ENCODE measurements at places on chromosomes 6 and 20.

- DNase-seq, result no peak
These were observed 84.6 kb downstream of the ID4 start for GRCh38 chr6:19921786-19922185.

- DNase-seq, result no peak
These were observed 59.0 kb downstream of the NOL4L start for GRCh38 chr20:32526125-32526524.

GRCh38 chr20:39021748-39022147 is 59.6 kb downstream of the DHX35 start:
- DNase-seq, result no peak

DNA sequence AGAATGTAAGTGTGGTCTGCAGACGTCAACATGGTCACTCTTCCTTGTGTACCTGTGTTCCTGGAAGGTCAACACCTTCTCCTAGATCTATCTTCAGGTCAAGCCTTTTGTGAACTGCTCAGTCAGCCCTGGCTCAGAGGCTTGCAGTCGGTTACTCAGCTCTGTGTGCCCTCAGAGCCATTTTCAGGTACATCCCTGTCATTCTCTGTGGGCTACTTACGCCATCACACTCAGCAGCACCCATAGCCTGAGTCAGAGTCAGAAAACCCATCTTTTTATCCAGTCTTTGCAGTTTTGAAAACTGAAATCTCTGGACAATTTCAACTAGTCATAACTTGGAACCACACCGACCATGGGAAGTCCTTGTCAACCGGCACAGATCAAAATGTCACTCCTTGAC is 35.3 kb downstream of the TGM3 start:
- DNase-seq, result no peak

DNA sequence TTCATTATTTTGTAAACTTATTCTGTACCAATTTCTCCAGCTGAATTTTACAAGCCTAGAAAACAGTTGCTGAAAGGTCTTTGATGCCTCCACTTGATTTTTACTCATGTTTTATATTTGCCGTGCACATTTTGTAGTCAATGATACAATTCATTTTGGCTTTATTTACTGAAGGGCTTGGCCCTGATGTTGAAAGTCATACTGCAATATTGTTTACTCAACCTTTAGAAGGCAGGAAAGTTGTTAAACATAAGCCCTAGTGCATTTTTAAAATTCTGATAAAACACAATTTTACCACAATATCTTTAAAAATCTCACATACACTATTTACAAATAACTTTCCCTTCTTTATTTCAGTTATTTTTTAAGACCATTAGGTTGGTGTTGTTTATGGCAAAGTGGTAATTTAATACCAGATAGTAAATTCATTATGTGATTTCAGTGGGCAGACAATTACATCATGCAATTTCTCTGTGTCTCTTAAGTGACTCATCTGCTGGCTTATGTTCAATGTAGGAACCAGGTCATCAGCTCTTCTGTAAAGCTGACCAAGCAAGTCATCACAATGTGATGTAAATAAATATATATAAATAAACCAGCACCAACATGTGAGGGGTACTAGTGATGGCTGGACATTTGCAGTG is 121.1 kb upstream of the SLC35B3 start:
- DNase-seq, result no peak

GRCh38 chr20:16434062-16434664 is 139.1 kb downstream of the KIF16B start:
- peak; percentile 57 for DNase-seq

DNA sequence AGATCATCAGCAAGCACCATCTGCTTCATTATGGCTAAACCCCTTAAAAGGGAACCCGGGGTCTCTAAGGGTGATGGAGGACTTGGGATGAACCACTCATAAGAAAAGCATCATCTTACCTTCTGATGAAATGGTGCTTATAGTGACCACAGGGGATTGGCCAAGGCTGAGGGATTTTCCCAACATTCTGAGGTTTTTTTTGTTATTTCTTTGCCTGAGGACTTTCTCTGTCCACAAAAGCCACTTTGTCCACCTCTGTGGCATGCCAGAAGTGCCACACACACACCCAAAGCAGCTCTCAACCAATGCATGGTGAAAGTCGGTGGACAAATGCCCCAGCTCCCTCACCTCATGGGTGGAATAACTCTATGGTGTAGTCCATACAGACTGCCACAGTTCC is 79.3 kb upstream of the TOP1 start:
- no peak for DNase-seq

DNA sequence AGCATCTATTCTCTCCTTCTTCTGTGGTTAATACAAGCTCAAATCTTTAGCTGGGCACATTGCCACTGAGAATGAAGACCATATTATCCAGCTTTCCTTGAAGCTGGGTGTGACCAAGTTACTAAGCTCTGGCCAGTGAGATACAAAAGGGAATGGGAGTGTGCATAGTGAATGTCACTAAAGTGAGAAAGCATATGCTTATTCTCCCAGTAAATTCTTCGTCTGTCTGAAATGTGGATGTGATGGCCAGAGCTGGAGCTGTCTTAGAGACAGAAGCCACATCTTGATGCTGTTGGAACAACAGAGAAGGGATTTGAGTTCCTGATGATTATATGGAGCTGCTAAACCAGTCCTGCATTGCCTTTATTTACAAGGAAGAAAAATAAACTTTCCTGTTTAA is 60.1 kb downstream of the SESN1 start:
- no peak for DNase-seq

DNA sequence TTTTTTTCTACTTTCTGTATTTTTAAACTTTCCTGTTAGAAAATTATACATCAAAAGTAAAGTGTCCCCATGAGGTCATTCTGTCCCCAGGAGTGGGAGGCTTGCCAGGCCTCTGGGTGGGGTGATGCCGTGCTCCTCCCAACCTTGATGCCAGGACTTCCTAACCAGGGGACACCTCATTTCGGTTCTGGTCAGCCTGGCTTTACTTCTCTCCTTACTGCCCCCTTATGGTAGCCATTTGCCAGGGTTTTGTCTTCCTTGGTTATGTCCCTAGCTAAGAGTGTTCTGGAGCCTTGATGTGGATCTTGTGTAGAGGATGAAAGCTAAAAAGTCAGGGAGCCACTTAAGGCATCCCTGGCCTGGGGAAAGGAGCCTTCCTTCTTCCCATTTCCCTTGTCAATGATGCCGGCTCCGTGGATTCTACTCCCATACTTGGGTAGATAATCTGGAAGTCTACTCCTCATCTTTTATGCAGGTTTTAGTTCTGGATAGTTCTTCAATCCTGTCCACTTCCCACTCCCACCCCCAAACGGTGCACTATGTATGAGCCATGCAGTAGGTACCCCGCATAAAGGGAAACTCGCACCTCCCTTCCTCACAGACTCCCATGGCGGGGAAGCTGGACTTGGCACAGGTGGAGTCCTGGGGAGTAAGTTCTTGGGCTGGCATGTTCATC is 164.1 kb upstream of the SALL4 start:
- peak; percentile 20 for DNase-seq

- DNase-seq, result no peak
These were observed 91.7 kb upstream of the SOX4 start for GRCh38 chr6:21501815-21502214.

DNA sequence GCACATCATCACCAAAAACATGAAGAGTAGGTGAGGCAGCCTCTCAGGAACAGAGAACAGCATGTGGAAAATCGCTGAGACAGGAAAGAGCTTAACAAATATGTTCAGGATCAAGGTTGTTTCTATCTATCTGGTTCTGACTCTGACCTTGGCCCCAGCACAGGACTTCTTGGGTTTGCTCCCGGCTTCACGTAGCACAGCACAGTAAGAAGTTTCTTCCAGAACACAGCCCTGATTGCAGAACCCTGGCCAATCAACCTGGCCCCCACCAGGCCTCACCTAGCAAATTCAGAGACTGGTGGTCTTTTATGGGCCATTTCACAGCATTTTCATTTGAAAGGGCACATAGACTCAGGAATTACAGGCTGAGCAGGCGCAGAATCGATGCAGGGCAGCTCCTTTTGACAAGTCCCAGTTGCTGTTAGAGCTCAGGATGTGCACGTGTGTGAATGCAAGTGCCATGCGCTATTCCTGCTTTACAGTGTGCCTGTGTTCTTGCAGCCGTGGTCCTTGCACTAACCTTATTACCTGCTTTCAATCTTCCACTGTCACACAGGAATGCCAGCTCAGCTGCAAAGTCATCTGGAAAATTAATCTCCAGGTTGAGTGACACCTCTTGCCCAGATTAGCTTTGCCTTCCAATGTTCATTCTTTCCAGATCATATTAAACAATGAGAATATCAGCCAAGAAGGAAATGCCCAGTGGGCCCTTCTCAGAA is 100.5 kb upstream of the SLC2A12 start:
- no peak for DNase-seq

GRCh38 chr6:96991618-96992342 is 67.3 kb downstream of the KLHL32 start:
- DNase-seq, result no peak

- DNase-seq, result no peak
These were observed 2.3 kb upstream of the SOX18 start for GRCh38 chr20:64051561-64052325.

GRCh38 chr6:144119376-144119775 is 24.0 kb upstream of the SF3B5 start:
- no peak for DNase-seq

- DNase-seq, result no peak
These were observed 40.4 kb upstream of the ZMYND8 start for GRCh38 chr20:47396762-47397476.

- no peak for DNase-seq
These were observed 881.1 kb downstream of the EPHA7 start for GRCh38 chr6:92538275-92538674.

DNA sequence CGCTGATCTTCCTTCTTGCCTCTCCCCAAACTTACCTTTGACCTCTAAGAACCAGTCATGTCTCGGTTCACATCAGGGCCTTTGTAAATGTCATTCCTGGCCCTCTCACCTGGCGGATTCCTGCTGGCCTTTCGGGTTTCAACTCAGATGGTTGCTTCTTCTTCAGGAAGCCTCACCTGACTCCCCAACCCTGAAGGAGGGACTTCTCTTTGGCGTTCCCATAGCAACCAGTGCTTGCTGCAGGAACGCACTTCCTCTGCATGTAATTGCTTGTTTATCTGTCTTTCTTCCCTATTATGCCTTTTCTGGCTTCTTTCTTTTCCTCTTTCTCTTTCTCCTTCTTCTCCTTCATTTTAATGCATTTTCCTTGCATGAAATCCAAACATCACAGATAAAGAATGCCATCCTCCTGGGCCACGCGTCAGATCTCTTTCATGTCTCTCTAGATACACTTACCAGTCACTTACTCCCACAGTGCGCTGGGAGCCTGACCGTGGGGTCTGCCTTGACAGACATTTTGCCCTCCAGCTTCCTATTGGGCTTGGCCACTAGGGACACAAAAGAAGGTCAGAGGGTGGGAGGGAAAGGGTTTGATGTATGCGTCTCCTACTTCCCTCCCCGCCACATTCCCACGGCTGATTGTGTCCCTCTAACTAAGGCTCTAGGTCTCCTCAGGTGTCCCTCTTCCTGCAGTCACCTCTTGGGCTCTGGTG is 295.7 kb upstream of the TSHZ2 start:
- no peak for DNase-seq

DNA sequence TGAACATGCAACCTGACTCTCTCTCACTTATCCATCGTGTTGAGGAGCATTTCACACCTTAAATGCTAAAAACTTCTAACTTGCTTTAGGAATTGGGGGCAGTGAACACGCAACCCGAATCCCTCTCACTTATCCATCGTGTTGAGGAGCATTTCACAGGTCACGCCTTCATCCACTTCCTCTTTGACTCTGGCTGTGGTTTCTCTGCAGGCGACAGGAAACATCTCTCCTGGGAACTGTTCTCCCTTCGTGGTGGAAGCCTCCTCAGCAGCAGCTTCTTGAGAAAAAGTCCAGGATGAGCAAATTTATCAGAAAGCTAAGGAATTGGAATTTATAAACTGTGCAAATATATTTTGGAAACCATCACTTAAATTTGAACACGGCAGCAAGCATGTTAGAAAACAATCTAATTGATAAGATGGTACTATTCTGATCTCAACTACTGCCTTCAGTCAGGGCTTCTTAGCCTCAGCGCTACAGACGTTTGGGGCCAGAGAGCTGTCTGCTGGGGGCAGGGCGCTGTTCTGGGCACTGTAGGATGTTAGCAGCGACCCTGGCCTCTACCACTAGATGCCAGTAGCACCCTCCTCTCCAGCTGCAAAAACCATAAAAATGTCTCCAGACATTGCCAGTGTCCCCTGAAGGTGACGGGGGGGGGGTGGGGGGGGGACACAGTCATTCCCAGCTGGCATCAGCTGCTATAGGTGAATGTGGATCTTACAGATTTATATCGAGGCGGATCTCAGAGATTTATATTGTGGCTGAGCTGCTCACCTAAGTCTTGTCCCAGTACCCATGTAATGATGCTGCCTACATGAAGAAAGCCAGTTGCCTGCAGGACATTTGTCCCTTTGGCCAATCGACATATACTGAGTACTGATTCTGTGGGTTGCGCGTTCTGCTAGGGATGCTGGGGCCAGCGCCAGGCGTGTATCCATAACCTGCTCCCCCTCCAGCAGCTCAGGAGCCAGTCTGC is 26.2 kb downstream of the CTCFL start:
- DNase-seq, result peak; percentile 88

DNA sequence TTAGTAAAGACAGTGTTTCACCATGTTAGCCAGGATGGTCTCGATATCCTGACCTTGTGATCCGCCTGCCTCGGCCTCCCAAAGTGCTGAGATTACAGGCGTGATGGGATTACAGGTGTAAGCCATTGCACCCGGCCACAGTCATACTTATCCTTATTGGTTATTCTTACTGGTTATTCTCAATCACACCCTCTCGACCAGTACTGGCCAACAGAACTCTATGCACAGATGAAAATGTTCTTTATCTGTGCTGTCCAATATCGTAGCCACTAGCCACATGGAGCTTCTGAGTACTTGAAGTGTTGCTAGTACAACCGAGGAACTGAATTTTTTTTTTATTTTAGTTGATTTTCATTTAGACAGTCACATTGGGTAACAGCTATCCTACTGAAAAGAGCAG is 63.5 kb downstream of the CNKSR3 start:
- no peak for DNase-seq

DNA sequence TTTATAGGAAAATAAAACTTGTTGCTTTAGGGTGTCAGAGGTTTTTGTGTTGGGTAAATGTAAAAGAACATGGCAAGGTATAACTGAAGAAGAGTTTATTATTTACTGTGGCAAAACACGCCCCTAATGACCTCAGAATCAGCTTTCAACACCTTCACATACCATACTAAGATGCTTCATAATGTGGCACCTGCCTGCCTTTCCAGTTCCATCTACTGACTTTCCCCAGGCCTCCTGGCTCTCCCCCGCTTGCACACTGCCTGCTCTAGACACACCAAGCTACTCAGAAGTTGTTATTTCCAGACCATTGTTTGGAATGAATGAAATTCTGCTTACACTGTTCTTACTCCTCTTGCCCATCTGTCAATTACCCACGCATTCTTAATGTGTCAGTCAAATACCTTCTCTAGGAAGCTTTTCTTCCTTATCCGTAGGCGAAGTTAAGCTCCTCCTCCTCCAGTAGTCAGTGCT is 1.8 kb downstream of the TIAM2 start:
- no peak for DNase-seq

DNA sequence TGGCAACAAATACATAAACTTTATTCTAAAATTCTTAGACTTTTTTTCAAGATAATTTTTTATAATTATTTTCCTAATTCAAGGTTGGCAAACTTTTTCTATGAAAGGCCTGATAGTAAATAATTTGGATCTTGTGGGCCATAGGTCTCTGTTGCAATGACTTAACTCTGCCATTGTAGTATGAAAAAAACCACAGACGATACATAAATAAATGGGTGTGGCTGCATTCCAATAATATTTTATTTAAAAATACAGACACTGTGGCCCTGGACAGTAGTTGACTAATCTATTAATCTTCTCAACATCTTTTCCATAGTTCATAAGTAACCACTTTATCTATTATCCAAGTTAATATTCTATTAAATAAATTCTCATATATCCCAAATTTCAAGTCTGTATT is 281.1 kb downstream of the SYNE1 start:
- no peak for DNase-seq

GRCh38 chr6:9535106-9535505 is 879.8 kb downstream of the TFAP2A start:
- DNase-seq, result no peak
